ENCODE measurements at places on chromosomes 4 and X.
A peak's percentile ranks its signal among the peaks of the same experiment; 100 is the strongest.

DNA sequence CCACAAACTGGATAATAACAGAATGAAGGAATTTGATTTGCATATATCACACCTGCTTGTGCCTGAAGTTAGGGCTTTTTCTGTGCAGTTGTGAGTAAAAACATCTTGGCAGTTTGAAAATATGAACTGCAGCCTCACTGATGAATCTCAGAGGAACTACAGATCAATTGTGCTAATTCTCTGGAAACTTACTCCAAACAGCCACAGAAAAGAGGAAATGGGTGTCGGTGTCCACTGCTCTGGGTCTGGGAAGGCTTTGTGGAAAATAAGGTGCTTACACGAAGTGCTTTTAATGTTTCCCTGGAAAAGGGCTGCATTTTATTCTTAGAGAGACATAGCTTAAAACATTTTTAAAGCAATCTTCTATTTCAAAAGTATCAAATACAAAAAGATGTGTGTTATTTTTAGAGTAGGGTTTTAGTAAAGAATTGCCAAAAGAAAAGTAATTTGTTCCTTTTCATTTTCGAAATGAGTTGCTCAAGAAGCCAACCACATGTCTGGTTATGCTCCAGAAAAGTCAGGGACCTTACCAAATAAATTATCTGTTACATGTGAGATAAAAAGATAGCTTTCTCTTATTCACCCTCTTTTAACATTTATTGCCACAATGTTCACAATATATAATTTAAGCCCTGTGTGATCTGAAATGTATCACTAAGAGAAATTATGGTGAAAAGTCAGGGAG is 240.1 kb downstream of the FRAS1 start:
- DNase-seq, result no peak

DNA sequence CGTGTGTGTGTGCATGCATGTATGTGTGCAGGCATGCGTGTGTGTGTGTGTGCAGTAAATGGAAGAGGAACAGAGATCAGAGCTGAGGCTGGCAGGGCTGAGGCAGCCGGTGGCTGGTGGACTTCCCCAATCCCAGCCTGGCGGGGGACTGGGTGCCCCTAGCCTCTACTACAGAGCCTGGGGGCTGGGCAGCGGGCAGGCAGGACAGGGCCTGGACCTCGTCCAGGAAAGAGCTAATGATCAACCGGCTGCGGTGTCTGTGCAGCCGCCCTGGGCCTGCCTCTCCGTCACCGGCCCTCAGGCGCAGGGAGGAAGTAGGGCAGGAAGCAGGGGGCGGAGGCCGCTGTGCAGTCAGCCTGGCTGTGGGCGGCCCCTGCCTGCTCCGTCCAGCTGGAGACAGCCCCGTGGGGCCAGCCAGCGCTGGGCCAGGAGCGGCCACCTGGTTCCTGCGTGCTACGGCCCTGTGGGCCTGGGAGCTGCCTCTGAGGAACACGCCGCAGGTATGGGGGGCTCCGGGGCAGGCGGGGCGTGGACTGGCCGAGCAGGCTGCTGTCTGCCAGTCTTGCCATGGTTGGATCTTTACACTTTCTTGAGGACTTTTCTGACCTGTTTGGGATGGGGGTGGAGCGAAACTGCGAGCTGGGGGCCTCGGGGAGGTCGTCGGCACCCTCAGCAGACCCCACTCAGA is at the start of gene SH3TC1:
Gene SH3TC1, plus strand, starts transcription at position 385 of the 688 bp plus-strand sequence. CDS start 5,905 bp downstream, outside the sequence.
- DNase-seq, result peak; percentile 95

DNA sequence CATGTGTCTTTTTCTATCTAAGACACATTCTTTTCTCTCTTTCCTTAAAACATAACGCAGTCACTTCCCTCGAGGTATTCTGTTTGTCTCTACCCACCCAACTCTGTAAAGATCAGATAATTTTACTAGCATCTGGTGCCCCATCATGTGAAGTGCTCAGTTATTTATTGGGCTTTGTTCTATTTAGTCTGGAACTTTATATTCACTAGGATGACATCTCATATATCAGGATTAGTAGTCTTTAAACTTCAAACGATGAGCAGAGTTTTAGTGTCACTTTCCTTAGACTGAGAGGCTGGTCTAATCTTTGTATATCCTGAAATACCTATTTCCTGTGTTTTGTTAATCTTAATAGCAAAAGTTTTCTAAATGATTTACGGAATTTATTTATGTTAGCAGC is 445.5 kb upstream of the NDST3 start:
- no peak for DNase-seq

- no peak for DNase-seq
These were observed 63.1 kb downstream of the SORCS2 start for GRCh38 chr4:7255488-7255881.

- no peak for DNase-seq
These were observed 86.3 kb upstream of the GABRA3 start for GRCh38 chrX:152537373-152537772.

DNA sequence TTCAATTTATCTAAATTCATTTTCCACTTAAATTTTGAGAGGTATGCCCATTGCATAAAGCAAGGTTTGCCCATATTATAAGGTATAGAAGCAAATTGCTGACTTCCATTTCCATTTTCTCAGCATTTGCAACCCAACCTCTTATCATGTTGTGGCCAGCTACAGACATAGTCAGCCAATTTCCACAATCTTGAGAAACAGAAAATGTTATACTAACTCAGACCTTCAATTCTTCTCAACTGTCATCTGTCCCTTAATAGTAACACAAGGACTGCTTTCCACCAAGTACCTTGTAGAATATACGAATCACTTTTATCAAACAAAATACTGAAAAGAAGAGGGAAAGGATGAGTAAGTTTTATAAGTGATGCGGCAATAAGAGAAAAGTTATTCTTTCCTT is 11.2 kb upstream of the GRIA3 start:
- DNase-seq, result no peak

DNA sequence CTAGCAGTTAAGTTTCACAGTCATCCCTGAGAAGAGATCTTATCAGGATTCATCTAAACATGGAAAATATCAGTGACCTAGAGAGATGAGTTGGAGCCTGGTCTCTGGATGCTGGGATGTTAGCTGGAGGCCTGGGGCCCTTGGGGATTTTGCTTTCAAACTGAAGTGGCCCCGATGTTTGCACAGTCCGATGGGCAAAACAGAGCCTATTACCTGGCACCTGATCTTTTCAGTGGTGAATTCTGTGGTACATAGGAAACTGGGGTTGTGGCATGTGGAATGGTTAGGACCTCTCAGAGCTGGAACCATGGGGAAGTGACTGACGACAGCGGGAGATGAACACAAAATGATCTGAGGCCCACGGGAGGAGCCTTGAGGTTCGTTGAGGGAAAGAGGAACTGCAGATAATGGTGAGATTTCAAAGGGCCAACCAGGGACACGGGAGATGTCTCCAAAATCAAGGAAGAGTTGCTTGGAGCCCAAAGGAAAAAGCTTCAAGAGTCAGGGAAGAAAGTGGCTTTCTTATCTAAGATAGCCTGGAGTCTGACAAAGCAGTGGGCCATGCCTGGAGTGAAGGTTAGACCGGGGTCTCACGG is 17.8 kb upstream of the TENM3 start:
- no peak for DNase-seq

DNA sequence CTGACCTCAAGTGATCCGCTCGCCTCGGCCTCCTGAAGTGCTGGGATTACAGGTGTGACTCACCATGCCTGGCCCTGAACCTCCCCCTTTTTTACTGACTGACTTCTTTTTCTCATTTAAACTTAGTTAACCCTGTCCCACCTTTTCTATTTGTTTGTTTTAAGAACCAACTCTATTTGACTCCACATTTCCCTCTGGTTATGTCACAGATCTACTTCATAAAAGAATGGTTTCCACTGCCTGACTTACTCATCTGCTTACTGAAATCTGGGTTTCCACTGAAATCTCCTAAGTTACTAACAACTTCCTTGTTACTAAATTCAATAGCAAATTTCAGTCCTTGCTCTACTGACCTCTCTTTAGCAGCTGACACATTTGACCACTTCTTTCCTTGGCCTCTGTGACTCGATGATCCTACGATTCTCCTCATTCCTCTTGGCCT is 28.0 kb upstream of the NSUN7 start:
- DNase-seq, result peak; percentile 33

GRCh38 chrX:24594501-24594900 is 52.6 kb downstream of the PCYT1B start:
- no peak for DNase-seq

- no peak for DNase-seq
These were observed 5.1 kb upstream of the APLN start for GRCh38 chrX:129659861-129660260.

GRCh38 chr4:40702800-40703151 is 47.0 kb upstream of the NSUN7 start:
- no peak for DNase-seq

DNA sequence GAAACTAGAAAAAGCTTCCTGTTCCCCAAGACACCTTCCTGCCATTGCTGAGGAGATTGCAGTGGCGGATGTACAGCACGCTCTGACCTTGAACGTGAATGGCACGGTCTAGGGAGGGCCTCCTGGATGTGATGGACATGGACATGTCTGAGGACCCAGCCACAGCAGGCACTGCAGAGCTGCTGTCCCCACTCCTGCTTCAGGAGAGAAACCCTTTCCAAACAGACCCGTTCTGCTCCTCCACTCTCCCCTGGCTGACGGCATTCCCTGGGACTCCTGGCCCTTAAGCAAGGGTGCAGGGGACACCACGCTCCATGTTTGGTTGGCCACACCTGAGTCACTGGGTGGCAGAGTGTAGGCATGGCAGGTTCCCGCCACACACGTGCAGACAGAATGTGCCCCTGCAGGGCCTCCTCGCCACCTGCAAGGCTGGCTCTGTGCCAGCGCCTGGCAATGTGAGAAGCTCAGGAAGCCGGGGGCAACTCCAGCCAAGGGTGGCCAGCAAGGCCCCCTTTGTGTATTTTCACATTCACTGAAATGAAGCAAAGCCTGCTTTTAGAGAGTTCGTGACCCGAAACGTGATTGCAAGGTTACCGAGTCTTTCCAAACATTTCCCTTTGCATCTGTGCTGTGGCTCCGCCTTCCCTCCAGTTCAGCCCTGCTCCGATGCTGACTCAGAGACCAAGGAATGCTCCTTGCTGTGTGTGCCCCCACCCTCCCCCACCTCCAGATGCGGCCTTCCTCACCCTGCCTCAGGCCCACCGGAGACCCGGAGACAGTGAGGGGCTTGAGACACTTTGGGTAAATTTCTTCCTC is 46.1 kb downstream of the HTRA3 start:
- peak; percentile 83 for DNase-seq

DNA sequence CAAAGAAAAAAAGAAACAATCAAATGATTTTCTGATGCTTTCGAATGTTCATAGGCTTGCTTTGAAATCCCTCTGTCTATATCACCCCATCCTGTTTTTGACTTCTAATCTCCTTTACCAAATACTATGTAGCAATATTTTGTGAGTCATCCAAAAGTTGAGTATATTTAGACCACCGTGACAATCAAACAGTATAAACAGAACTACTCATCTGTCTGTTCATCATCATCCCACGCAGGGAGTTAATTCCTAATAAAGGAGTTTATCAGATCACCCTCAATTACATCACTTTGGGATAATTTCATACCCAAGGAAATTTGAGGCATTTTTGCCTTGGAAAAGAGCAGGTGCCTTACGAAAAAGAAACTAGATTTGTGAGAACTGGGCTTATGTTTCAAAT is 212.9 kb downstream of the CBR4 start:
- DNase-seq, result peak; percentile 89

GRCh38 chr4:147409350-147409749 is 71.5 kb upstream of the EDNRA start:
- DNase-seq, result no peak

DNA sequence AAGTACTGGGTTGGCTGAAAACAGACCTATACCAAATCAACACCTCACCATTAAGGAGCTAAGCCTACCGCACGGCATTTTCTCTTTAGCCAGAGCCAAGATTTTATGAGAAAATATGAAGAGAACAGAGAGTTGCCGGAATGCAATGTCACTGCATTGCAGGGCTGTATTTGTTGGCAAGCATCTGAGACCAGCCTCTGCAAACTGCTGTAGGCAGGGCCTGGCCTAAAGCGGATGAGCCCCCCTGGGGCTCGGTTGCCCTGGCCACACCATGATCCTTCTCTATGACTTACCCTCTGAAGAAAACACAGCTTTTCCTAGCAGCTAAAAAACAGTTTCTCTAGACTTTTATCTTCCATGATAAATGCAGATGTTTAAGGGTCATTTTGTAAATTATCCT is 120.5 kb upstream of the SORBS2 start:
- no peak for DNase-seq

DNA sequence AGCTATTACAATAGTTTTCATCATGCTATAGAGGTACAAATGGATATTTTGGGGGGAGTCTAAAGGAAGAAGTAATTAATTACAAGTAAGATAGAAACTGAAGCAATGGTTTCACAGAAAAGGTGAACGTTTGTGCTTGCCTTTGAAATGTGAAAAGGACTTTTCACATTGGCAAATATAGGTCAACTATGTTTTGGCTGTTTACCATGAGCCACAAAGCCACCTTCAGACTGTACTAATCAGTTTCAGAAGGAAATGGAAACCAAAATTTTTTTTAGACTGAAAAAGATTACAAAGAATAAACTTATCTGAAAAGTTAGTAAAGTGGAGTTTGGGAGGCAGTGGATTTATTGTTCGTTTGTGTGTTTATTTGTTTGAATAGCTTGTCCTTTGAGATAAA is 32.1 kb downstream of the SYTL5 start:
- no peak for DNase-seq

DNA sequence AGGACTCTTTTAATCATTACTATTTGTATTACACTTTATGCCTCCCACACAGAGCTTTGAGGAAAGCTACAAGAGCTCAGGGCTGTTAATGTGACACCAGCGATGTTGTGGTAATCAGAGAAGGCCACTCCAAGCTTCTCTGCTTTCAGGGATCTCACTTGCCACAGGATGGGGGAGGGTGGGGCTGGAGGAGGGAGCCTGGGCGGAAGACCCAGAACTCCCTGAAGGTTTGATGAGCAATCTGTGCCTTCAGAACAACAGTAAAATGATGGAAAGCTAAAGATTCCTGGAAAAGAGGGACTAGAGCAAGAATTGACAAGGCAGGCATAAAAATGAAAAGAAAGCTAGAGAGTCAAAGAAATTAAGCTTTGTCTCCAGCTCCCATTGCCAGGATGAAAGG is 75.6 kb downstream of the MAML3 start:
- peak; percentile 37 for DNase-seq

DNA sequence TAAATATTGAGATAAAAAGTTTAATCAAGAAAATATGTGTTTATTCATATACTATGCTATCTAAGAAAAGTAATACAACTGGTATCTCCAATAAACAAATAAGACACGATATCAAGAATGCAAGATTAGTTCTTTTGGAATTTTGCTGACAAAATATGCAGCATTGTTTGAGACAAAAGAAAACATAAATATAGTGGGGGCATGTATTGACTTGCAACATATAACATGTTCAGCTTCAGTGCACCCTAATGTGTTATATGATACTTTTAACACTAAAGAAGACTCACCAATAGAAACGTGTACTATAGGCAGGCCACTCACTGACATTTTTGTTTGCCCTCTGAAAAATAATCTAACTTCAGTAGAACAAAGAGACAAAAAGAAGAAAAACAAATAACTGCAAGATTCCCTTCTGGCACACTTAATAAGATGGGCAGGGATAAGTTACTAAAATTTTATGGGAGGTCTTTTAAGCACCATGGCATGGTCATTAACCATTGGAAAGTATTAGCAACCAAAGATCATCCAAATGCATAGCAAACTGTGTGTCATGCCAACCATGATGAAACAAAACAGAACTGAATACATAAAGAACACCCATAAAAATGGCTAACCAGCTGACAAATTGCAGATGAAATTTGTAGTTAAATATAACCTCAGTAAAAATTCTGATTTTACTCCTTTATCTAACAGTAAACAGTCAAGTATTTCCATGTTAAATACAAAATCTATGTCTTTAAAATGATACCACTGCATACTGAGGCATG is 447.9 kb upstream of the FAM241A start:
- DNase-seq, result no peak

Data from kidney glomerular epithelial cell (primary cell).